ENCODE measurements at places on chromosomes 2 and 18. TPM values are rescaled to one million over a fixed set of nuclear protein-coding genes. Genes with fewer than 3 reads are reported as not detected.
A peak's percentile ranks its signal among the peaks of the same experiment; 100 is the strongest.

Gene UPP2
- not detected for total RNA-seq

Gene HOXD13
- not detected for total RNA-seq

Gene ANTXR1
- total RNA-seq: 36.1 TPM

Gene CD8B
- not detected for total RNA-seq

Gene TUBA3E
- total RNA-seq: not detected

Gene DCDC2C
- not detected for total RNA-seq

Gene TUBA4B
- not detected for total RNA-seq

Gene MOGAT1
- 0.35 TPM for total RNA-seq

Gene INHBB
- 57.5 TPM for total RNA-seq

- DNase-seq: no peak
Measured at GRCh38 chr2:238709325-238710025, 138.4 kb upstream of the TWIST2 start.

DNA sequence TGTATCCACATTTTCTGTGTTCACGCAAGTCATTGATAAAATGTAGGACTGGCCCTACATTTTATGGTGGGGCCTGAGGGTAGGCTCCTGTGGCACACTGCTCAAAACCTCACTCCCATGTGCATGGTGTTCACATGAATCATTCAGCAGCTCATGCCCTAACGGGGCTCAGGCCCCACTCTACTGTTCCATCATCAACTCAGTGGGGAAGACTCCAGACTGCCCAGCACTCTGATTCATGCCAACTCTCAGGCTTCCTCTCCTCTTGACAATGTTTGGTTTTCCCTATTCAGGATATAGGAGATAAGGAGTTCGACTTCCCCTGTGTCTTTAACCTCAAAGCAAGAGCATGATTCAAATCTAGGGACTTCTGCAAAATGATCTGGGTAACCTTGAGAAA is 92.0 kb upstream of the BOD1L2 start:
- no peak for DNase-seq

DNA sequence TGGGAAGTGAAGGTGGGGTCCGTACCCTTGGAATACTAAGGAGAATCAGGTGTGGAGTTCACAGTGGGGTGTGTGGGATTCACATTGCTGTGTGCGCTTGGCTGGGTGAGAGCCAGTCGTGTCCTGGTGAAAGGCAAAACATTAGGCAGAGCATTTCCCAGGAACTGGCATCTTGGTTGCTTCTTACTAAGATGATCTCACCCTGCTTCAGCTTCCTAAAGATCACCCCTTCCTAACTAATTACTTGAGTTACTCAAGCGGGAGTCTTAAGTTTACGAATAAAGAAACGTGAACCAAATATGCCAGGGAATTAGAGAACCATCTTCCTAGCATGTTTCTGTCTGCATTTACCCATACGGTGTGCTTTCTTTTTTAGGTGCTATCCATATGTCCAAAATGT is 122.9 kb downstream of the NCK2 start:
- DNase-seq: no peak

DNA sequence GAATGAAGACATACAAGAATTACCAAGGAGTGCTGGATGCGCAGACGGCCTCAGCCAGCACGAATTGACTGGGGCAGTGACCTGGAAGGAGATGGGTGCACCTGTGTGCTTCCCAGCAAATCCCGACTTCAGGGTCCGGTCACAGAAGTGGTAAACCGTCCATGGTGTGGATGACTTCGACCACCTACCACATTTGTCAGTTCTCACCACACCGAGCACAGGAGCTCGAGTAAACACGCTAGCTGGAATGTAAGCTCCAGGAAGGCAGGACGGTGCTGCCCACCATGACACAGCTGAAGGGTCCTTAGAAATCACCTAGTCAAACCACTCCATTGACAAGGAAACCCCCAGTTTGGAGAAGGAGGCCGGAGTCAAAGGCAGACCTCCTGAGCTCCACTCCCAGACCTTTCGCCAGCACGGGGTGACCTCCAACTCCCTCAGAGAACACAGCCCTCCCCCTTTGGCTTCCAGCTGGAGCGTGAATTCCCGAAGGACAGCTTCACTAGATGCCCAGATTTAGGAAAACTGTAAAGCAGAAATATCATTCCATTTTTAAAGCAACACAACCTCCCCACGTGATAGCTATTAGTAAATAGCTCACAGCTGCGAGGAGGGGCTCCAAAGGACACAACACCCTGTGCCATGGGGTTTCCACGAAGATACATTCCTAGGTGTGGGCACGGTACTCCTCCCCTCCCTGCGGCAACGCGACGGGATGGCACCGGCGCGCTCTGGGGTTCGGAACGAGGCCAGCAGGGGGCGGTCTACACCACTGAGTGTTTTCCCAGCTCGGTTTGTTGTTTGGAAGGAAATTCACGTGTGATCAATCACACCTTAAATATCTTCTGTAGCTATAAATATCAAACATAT is 34.1 kb upstream of the GNAL start:
- peak; percentile 49 for DNase-seq

GRCh38 chr18:64271975-64272659 is 123.2 kb upstream of the LINC00305 start:
- DNase-seq: no peak

DNA sequence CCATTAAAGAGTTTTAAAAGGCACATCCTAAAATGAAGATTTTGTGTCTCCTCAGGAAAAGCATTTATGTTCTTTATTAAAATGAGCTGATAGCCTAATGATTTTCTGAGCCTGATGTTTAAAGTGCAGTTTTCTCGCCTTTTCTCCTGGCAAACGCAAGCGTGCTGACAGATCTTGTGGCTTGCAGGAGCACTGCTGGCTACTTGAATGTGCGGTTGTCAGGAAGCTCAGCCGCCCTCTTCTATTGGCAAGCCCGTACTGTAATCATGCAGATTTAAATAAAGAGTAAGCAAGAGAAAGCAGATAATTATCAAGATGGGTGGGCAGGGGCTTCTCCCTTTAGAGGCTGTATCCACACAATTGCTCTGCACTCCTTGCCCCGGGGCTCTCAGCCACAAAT is 139.5 kb upstream of the SPHKAP start:
- no peak for DNase-seq

DNA sequence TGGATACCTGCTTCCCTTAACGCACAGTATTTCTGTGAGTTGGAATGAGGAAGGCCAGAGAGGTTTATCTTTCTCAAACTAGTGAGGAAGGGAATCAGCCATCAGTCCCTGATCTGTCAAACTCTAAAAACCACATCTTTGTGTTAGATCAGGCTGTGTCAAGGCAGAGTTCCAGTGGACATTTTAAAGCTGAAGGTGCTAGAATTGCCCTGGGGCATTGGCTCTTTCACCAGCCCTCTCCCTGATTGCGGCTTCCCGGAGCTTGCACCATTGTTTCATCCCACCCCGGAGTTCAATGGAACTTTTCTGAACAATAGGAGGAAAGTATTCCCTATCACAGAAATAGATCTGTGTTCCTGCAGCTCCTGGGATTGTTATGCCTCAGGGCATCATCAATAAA is 110.2 kb downstream of the RNF144A start:
- DNase-seq: no peak

DNA sequence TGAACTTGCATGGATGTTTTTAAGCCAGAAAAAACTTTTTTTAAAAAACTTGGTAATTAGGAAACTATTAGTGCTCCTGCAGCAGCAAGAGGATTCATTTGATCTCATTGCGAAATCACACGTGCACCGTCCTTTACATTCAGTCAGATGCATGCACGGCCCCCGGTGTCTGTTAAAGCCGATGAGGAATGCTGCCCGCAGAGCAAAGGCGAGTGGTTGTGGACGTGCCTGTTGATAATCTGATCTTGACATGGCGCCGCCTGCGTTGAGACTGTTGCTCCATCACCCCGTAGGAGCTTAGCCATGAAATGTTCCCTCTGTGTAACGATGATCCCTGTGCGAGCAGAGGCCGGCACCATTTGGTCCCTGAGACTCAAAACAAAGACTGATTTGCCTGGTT is 300.0 kb downstream of the GBX2 start:
- no peak for DNase-seq

DNA sequence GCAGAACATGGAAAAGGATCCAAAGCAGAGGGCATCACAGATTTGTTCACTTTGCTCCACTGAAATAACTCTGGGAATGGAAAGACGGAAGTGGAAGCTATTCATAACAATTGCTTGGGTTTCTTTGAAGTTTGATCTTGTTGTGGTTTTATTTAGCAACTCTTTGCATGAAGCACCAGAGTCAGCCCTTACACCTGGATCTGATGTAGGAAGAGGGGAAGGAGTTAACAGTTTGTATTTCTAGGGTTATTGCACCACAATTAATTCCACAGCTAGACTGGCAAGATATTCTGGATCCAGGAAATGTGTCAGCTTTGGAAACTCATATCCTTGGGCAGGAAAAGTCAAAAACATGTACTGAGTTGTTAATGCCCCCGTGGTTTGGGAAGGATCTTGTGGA is 1143.4 kb downstream of the CNTNAP5 start:
- no peak for DNase-seq

DNA sequence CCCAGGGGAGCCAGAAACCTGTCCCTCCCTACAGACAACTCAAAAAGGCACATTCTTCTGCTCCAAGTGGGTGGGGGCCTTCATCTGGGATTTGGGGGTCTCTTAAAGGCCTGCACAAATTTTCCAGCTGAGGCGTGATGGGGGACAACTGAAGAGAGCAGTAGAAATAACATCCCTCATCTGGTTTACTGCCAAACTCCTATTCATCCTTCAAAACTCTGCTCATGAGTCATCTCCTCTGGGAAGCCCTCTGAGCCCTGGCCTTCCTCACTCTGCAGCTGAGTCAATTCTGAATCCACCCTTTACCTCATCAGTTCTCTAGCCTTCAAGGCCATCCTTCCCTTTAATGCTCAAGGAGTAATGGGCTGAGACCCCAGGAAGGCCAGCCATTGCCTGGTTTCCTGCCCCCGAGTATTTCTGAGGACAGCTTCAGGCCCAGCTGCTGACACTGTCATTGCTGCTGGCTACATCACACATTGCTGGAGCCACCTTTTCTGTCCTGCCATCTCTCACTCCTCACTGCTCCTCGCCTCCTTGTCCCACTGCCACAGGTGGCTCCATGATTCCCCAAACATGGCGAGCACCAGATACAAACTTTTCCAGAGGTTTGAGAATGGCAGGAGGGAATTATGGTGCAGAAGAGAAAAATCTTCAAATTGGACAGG is 32.2 kb upstream of the GLI2 start:
- DNase-seq: no peak

DNA sequence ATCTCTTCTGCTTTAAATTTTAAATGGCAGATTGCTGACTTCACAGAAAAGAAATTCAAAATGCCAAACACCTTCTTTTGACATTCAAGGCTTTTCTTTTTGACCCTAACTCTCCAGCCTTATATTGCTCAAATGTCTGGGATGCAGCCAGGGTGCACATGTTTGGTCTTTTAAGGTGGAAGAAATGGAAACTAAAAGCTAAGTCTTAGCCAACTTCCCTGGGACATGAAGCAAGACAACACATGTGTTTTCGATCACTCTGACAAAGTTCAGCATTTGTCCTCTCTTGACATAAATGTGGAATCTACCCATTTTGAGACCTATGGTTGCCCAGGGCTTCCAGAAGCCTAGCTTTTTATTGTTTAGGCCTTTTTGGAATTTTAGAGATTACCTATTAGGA is 161.6 kb downstream of the RDH14 start:
- DNase-seq: no peak

GRCh38 chr2:223587301-223587700 is 14.9 kb downstream of the SCG2 start:
- DNase-seq: no peak

- DNase-seq: no peak
Measured at GRCh38 chr18:35936951-35937350, 35.5 kb upstream of the RMP24 start.

GRCh38 chr2:223267160-223267951 is 215.4 kb downstream of the KCNE4 start:
- DNase-seq: no peak

- DNase-seq: peak; percentile 32
Measured at GRCh38 chr2:96091711-96092572, 24.4 kb downstream of the ADRA2B start.

GRCh38 chr2:120452945-120453634 is 107.2 kb downstream of the INHBB start:
- DNase-seq: no peak

DNA sequence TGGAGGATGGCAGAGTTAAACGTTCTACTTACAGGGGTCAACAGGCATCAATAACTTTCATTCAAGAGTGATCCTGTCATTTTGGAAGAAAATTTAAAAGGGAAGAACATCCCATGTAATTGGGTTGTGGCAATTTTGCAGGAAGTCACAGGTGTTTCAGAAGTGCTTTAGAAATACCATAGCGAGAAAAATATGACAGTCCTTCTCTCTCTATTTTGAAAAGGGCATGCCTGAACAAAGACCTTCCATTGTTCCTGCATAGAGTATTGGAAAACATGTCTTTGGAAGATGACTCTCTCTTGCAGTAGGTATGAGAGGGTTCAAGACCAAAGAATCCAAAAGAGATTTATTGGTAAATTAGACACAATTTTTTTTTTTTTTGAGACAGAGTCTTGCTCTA is 81.8 kb upstream of the SERTAD2 start:
- DNase-seq: no peak

DNA sequence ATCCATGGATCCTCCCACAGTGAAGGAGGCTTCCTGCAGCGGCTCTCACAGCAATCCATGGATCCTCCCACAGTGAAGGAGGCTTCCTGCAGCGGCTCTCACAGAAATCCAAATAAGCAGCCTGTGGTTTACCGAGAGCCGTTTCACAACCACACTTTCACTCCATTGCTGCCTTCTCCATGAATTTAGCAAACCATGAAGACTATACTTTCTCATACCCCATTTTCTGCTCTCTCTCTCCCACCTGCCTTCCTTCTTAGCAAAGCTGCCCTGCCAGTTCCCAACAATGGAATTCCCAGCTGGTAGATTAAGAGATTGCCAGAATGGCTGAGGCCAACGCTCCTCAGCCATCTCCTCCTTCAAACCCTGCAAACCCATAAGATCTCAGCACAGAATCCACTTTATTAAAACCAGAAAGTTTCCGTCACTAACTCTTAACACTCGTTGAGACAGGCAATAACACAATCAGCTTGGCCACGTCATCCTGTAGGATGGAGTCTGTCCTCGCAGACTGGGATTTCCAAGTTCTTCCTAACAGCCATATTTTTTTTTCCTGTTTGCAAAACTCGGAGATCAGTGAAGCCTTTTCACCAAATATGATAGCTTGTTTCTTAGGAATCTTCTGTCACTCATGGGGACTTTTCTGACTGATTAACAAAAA is 162.2 kb downstream of the PXDN start:
- no peak for DNase-seq

GRCh38 chr2:231917280-231918066 is 8.7 kb downstream of the NPPC start:
- DNase-seq: no peak
